Activated T-helper 2 cell treated with anti-CD3 and anti-CD28 coated beads, Interferon-gamma antibody, Interleukin-2, Interleukin-4, amounts not matched to agents 10 μg/mL and 5 μg/mL and 100 μg/mL, durations not matched to agents 14 hours and 24 hours and 36 hours (primary cell): ENCODE measurements at places on chromosomes 4 and X.
A peak's percentile ranks its signal among the peaks of the same experiment; 100 is the strongest.

GRCh38 chr4:109993116-109993515 is 80.4 kb downstream of the EGF start:
- H3K4me3 ChIP-seq, result no peak overlapping the region
- peaks cover 9% of the 10 kb centered on the region for H3K27me3 ChIP-seq
- DNase-seq, result no peak
- H3K4me1 ChIP-seq, result peaks cover 19% of the 10 kb centered on the region
- H3K36me3 ChIP-seq, result no peaks in the 10 kb centered on the region

- H3K4me1 ChIP-seq, result no peaks in the 10 kb centered on the region
- peaks cover 30% of the 10 kb centered on the region for H3K27me3 ChIP-seq
- H3K27ac ChIP-seq, result no peak overlapping the region
- H3K36me3 ChIP-seq, result no peaks in the 10 kb centered on the region
These were observed 24.4 kb upstream of the MSL3 start for GRCh38 chrX:11733614-11734013.

DNA sequence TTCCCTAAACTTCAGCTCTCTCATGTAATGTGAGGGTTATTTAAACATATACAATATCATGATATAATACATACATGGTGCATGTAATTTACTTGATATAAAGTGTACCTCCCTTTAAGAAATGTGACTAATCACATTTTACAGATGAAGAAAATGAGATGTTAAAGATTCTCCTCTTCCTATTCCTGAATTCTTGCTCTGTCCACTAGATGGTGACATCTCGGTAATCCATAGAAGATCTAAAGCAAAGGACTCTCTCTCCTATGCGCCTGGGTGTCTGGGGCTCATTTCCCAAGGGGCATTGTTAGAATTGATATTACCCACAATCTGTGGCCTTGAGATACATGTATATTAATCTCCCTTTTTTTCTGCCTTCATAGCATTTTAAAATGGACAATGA is 804.9 kb downstream of the RAB28 start:
- no peaks in the 10 kb centered on the region for H3K27me3 ChIP-seq
- no peak overlapping the region for H3K4me3 ChIP-seq
- no peaks in the 10 kb centered on the region for H3K36me3 ChIP-seq

GRCh38 chr4:125988464-125988863 is 673.7 kb downstream of the FAT4 start:
- no peak for DNase-seq
- H3K36me3 ChIP-seq, result no peaks in the 10 kb centered on the region
- H3K27ac ChIP-seq, result no peak overlapping the region
- H3K27me3 ChIP-seq, result no peaks in the 10 kb centered on the region

GRCh38 chr4:5052726-5053425 is 1.6 kb downstream of the STK32B start:
- no peaks in the 10 kb centered on the region for H3K36me3 ChIP-seq
- no peak overlapping the region for H3K27ac ChIP-seq
- no peak for DNase-seq
- H3K27me3 ChIP-seq, result peaks cover 43% of the 10 kb centered on the region

DNA sequence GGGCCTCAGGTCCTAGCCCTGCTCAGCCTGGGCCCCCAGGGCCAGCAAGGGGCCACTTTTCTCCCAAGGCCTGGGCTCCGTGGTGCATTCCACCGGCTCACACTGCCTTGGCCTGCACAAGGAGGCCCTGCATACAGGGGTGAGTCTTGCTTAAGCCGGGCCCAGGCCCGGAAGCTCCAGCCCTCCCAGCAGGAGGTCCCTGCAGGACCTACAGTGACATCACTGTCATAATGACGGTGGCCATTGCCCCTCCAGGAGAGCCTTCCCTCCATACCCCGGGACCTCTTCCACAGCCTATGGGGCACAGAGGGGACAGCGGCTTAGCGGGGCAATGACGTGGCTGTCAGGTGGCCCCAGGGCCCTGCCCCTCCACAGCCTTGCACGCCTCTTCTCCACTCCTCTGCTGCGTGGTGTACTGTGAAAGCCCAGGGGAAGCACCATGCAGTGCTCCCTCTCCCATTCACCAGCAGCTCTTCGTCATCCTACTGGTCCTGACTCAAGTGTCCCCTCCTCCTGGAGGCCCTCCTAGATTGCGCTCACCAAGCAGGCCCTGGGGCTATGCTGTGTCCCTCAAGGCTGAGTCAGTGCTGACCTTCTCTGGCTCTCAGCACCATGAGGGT is 32.3 kb upstream of the AFAP1 start:
- peak overlapping the region; percentile 98 for H3K4me3 ChIP-seq
- no peaks in the 10 kb centered on the region for H3K27me3 ChIP-seq
- peaks cover 54% of the 10 kb centered on the region for H3K36me3 ChIP-seq
- peak overlapping the region; percentile 99 for H3K27ac ChIP-seq

- no peak overlapping the region for H3K4me3 ChIP-seq
- H3K36me3 ChIP-seq, result no peaks in the 10 kb centered on the region
- no peak overlapping the region for H3K27ac ChIP-seq
- H3K4me1 ChIP-seq, result peaks cover 9% of the 10 kb centered on the region
These were observed 3.4 kb downstream of the WFS1 start for GRCh38 chr4:6272863-6273660.

DNA sequence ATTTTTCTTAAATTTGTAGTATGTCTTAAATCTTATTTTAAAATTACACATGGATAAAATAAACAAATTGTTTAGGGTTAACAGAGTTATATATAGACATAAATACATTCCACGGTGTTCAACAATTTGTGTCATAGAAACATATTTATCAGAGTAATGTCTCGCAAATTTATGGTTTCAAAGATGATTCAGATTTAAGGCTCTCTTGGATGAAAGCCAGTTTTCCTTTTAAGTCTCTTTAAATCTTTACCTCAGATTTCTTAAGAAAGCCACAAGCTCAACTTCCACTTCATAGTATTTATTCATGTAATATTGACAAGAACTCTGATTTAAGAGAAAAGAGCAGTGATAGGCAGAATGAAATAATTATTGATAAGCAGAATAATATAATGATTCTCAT is 1254.8 kb upstream of the ADGRL3 start:
- no peak overlapping the region for H3K4me3 ChIP-seq
- no peaks in the 10 kb centered on the region for H3K27me3 ChIP-seq
- no peak overlapping the region for H3K27ac ChIP-seq
- no peaks in the 10 kb centered on the region for H3K4me1 ChIP-seq
- H3K36me3 ChIP-seq, result no peaks in the 10 kb centered on the region

GRCh38 chr4:56434599-56435139 is 746 bp downstream of the PPAT start:
- no peaks in the 10 kb centered on the region for H3K27me3 ChIP-seq
- DNase-seq, result peak; percentile 26
- H3K36me3 ChIP-seq, result peaks cover 35% of the 10 kb centered on the region
- H3K27ac ChIP-seq, result peak overlapping the region; percentile 98
- peaks cover 40% of the 10 kb centered on the region for H3K4me1 ChIP-seq
- H3K4me3 ChIP-seq, result peak overlapping the region; percentile 98
